IMR-90 (cell line): ENCODE measurements at places on chromosomes 1 and 21. TPM values are rescaled to one million over a fixed set of nuclear protein-coding genes. Genes with fewer than 3 reads are reported as not detected.

DNA sequence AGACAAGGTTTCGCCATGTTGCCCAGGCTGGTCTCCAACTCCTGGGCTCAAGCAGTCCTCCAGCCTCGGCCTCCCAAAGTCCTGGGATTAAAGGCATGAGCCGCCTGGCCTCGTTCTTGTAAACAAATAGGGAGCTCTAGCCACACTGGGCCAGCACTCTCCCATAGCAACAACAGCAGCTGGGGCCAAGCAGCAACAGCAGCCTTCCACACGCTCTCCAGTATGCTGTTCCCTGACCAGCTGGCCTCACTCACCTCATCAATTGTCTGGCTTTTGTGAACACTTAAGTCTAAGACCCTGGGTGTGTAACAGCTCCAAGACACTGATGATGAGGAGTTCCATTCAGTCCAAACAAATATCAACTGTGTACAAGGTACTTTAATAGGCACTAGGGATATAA is 16.9 kb upstream of the GLIS1 start:
- no peaks in the 10 kb centered on the region for H3K36me3 ChIP-seq
- H3K4me3 ChIP-seq = no peak overlapping the region
- H3K27me3 ChIP-seq = peaks cover 3% of the 10 kb centered on the region; the same call in 1 of the 2 replicates
- H3K4me1 ChIP-seq = no peaks in the 10 kb centered on the region
- peak; percentile 14 for DNase-seq
- H3K27ac ChIP-seq = no peak overlapping the region

Gene UCHL5
- total RNA-seq = 12.9 and 25.8 TPM in 2 replicates

DNA sequence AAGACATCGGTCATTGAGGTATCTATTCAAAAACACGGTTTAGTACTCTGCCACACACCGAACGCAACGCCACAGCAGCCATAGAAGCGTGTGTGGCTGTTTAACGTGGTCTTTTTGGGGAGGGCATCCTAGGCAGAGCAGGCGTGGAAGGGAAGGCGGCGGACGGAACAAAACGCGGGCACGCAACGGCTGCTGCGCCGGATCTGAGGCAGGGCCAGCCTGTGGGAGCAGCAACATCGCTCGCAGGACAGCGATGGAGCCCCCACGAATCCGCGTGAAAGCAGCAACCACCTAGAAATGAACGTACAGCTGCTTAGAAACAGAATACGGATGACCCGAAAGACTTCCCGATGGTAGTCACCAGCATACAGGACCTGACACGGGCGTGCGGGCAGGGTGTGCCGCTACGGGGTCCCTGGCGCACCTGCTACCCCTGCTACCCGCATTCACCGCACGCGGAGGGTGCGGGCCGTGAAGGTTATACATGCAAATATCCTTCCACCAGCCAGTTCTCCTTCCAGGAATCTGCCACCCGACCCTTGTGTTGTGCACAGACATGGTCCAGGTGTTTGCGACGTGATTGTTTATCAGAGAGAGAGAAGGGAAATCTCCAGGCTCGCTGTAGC is 114.4 kb upstream of the COL6A1 start:
- H3K4me1 ChIP-seq = peaks cover 27% of the 10 kb centered on the region
- DNase-seq = no peak
- no peak overlapping the region for H3K27ac ChIP-seq
- no peaks in the 10 kb centered on the region for H3K36me3 ChIP-seq

DNA sequence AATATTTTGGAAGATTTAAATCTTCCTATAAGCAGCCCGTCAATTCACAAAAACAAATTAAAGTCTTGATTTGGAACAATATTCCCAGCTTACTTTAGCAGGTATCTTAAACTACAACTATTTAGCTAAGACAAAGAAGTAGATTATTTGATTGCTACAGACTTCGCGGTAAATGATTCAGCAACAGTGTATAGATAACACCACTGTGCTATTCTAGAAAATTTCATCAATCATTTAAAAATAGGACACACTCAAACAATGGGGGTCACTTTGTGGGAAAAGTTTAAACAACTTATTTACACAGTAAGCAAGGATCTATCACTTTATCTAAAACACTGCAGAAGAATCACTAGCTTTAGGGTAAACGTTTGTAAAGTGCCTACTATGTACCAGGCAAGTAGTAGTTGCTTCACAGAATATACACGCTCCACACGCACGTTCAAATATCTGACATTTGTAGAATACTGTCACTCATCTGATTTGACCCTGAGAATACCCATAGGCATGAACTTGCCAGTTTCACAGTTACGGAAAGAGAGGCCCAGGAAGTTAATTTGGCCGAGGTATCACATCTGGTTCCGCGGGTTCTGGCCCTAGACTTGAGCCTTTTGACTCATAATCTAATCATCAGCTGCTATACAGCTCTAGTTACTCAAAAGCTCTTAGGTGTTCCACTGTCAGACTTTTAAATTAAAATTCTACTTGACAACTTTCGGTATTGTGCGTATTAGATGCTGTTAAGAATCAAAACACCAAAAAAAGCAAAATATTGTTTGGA is 876 bp downstream of the DENND2C start:
- no peak overlapping the region for H3K27ac ChIP-seq
- no peaks in the 10 kb centered on the region; the same call in 1 of the 2 replicates for H3K27me3 ChIP-seq
- no peaks in the 10 kb centered on the region for H3K36me3 ChIP-seq
- H3K4me1 ChIP-seq = no peaks in the 10 kb centered on the region
- H3K4me3 ChIP-seq = peak overlapping the region; percentile 92

GRCh38 chr1:20555025-20555757 is 2.8 kb downstream of the FAM43B start:
- H3K27me3 ChIP-seq = peaks cover 80% of the 10 kb centered on the region
- peak; percentile 17 for DNase-seq
- no peaks in the 10 kb centered on the region for H3K36me3 ChIP-seq
- H3K4me1 ChIP-seq = no peaks in the 10 kb centered on the region
- no peak overlapping the region for H3K4me3 ChIP-seq
- H3K27ac ChIP-seq = no peak overlapping the region

Gene CHIA
- not detected in 2 replicates for total RNA-seq

GRCh38 chr1:160664573-160665051 is 17.8 kb upstream of the SLAMF1 start:
- H3K27me3 ChIP-seq = no peaks in the 10 kb centered on the region
- H3K4me1 ChIP-seq = no peaks in the 10 kb centered on the region
- H3K36me3 ChIP-seq = no peaks in the 10 kb centered on the region
- H3K27ac ChIP-seq = no peak overlapping the region
- H3K4me3 ChIP-seq = no peak overlapping the region

DNA sequence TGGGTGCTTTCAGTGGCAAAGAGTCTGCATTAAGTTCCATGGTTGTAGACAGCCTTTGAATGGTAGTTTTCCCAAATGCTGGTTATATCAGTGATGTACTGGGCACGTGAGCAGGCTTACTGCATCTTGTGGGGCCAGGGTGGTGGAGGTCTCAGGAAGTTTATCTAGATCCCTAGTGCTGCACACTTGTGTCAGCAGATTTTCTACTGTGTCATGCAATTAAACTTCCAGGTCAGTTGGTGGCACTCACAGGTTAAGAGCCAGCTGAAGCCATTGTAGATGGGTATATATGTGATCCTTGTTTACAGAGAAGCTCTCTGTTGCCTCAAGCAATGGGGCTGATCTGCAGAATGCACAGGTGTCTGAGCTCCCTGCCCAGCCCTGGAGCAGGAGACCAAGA is 33.0 kb downstream of the FOXJ3 start:
- no peak for DNase-seq
- H3K36me3 ChIP-seq = peaks cover 7% of the 10 kb centered on the region
- no peaks in the 10 kb centered on the region for H3K27me3 ChIP-seq
- H3K4me1 ChIP-seq = peaks cover 4% of the 10 kb centered on the region

Gene USH2A
- total RNA-seq = under 0.01 TPM in 2 replicates

GRCh38 chr1:236673289-236673919 is 12.9 kb upstream of the ACTN2 start:
- H3K4me1 ChIP-seq = no peaks in the 10 kb centered on the region
- peak; percentile 7 for DNase-seq
- H3K27me3 ChIP-seq = no peaks in the 10 kb centered on the region
- H3K4me3 ChIP-seq = no peak overlapping the region
- H3K36me3 ChIP-seq = no peaks in the 10 kb centered on the region
- H3K27ac ChIP-seq = no peak overlapping the region

GRCh38 chr1:77447669-77448068 is 165.8 kb downstream of the AK5 start:
- no peaks in the 10 kb centered on the region for H3K27me3 ChIP-seq
- no peak overlapping the region for H3K27ac ChIP-seq
- no peak for DNase-seq
- peaks cover 1% of the 10 kb centered on the region; the same call in 1 of the 2 replicates for H3K36me3 ChIP-seq

Gene MYBPHL
- total RNA-seq = not detected in 2 replicates

Gene OPTC
- not detected in 2 replicates for total RNA-seq

Gene PLA2G4A
- total RNA-seq = 3.8 and 4.4 TPM in 2 replicates

Gene ATP1A2
- total RNA-seq = under 0.01 and 0.28 TPM in 2 replicates

- H3K27me3 ChIP-seq = peaks cover 54% of the 10 kb centered on the region
- no peak overlapping the region for H3K4me3 ChIP-seq
- H3K36me3 ChIP-seq = no peaks in the 10 kb centered on the region
- DNase-seq = no peak
Observed at GRCh38 chr1:44368471-44369151, 13.6 kb upstream of the ERI3 start.

- DNase-seq = peak; percentile 37
- H3K36me3 ChIP-seq = no peaks in the 10 kb centered on the region
- H3K4me1 ChIP-seq = peaks cover 10% of the 10 kb centered on the region
- H3K4me3 ChIP-seq = no peak overlapping the region
- H3K27ac ChIP-seq = no peak overlapping the region
Observed at GRCh38 chr1:210236386-210236839, 3.8 kb downstream of the SERTAD4 start.

DNA sequence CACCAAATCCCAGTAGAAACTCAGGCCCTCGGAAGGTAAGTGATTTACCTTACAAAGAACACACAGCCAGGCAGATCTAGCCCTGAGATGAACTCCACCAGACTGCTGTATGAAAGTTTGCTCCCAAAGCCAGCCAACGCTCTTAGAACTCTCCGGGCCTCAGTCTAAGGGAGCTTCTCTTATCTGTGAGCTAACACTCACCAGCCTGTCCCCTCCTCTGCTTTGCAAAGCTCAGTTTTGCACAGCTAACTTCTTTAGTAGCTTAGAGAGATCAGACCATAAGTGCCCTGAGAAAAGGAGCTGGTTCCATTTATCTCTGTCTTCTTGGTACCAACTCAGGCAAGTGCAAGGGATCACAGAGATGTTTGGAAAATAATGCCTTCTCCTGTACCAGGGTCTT is 195.8 kb upstream of the JUN start:
- no peaks in the 10 kb centered on the region for H3K36me3 ChIP-seq
- H3K4me3 ChIP-seq = no peak overlapping the region
- H3K27ac ChIP-seq = no peak overlapping the region
- no peak for DNase-seq
- peaks cover 6% of the 10 kb centered on the region; the same call in 1 of the 2 replicates for H3K4me1 ChIP-seq
- H3K27me3 ChIP-seq = no peaks in the 10 kb centered on the region; the same call in 1 of the 2 replicates

Gene TLR5
- total RNA-seq = under 0.01 and 0.18 TPM in 2 replicates

- DNase-seq = no peak
- H3K27ac ChIP-seq = no peak overlapping the region
- no peaks in the 10 kb centered on the region for H3K36me3 ChIP-seq
- H3K4me1 ChIP-seq = peaks cover 5% of the 10 kb centered on the region
- H3K4me3 ChIP-seq = no peak overlapping the region
Observed at GRCh38 chr1:157162345-157162744, 24.1 kb upstream of the ETV3 start.

DNA sequence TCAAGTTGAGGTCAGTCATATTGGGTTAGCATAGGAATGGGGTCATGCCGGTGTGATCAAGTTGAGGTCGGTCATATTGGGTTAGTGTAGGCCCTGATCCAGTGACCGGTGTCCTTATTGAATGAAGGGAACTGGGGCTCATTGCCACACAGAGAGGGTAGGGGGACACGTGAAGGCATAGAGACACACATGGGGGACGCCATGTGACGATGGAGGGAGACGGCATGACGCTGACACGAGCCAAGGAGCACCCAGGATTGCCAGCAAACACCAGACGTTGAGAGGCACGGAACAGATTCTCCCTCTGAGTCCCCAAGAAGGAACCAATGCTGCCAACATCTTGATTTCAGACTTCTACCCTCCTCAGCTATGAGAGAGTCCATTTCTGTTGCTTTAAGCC is 136.9 kb upstream of the ZBTB40 start:
- H3K27me3 ChIP-seq = peaks cover 45% of the 10 kb centered on the region
- DNase-seq = no peak
- no peak overlapping the region for H3K27ac ChIP-seq

DNA sequence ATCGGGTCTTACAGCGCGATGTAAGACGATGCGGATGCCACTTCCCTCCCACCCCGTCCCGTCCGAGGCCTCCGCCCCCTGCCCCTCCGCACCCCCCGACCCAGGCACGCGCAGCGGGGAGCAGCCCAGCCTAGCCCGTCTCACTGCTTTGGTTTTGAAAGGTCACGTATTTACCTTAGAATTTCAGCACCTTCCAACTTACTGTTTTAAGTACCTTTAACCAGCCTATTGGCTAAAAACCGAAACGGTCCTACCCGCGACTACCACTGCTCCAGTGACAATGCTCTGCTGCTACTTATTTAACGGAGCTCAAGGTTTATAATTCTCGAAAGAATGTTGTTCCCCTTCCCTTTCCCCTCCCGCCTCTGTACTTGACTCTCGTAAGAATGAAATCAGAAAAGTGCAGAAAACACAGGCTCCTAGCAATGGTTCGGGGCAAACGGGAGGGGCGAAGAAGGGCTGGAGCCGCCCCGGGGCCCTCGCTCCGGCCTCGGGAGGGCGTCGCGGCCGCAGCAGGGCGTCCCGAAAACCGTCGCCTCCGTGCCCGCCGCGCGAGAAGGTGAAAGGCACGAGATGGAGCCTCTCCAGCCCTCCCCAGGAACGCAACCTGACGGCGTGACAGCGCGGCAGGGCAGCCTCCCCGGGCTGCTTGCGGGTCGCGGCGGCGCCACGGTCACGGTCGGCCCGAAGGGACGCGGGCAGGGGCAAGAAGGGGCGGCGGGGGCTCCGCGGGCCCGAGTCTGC is 667 bp downstream of the TMEM50B start:
- H3K4me3 ChIP-seq = peak overlapping the region; percentile 90
- H3K36me3 ChIP-seq = 0 out of 2 replicates have a peak, but pooled peaks cover 2% of the 10 kb centered on the region
- peak overlapping the region; percentile 75 for H3K27ac ChIP-seq
- H3K27me3 ChIP-seq = no peaks in the 10 kb centered on the region

- H3K27ac ChIP-seq = no peak overlapping the region
- no peaks in the 10 kb centered on the region for H3K4me1 ChIP-seq
- no peaks in the 10 kb centered on the region for H3K36me3 ChIP-seq
- DNase-seq = no peak
- peaks cover 18% of the 10 kb centered on the region for H3K27me3 ChIP-seq
- H3K4me3 ChIP-seq = no peak overlapping the region
Observed at GRCh38 chr1:223106856-223107255, 36.2 kb downstream of the TLR5 start.

Gene RHBDL2
- 0.28 and 0.36 TPM in 2 replicates for total RNA-seq

Gene CBR1
- total RNA-seq = 110 and 222 TPM in 2 replicates

- H3K27ac ChIP-seq = no peak overlapping the region
- H3K36me3 ChIP-seq = no peaks in the 10 kb centered on the region
- no peak for DNase-seq
- no peaks in the 10 kb centered on the region for H3K4me1 ChIP-seq
- H3K27me3 ChIP-seq = no peaks in the 10 kb centered on the region
Observed at GRCh38 chr1:73860421-73860950, 337.5 kb downstream of the LRRIQ3 start.

Gene LCE2C
- not detected in 2 replicates for total RNA-seq
